ENCODE measurements at places on chromosomes 2 and 18.

- DNase-seq, result no peak
Measured at GRCh38 chr2:102922321-102922720, 160.5 kb downstream of the TMEM182 start.

DNA sequence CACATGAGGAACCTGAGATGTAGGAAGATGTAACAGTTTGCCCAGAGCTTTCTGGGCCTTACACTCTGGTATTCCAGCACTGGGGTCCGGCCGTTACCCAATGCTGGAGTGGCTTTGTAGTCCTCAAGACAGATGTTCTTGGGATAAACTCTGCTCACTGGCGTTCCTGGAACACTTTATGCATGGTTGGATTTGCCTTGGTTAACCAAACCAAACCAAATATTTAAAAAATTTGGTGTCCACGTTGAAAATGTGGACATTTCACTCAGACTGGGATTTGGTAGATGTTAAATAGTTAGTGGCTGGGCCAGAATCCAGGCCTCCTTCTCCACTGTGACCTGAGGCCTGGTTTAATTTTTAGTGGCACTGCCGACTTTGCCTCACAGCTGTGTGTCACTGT lies 81.5 kb downstream of the ACOXL start:
- DNase-seq, result no peak

DNA sequence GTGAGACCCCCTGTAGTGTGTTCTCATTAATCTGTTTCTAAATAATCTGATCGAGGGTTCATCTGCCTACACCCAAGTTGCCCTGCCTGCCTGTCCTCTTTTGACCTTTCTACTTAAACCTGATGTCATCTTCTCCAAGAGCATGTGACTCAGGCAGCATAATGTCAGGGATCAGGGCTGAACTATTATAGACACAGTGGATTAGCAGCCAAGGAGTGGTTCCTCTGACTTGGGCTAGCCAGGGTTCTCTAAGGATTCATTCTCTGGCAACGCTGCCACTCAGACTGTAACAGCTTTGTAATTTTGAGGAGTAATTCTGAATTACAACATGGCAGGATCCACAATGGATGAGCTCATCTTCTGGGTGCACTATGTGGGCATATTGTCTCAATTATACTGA lies 124.0 kb downstream of the MDH1 start:
- DNase-seq, result no peak

- DNase-seq, result no peak
Measured at GRCh38 chr18:42392416-42392815, 437.4 kb downstream of the PIK3C3 start.

DNA sequence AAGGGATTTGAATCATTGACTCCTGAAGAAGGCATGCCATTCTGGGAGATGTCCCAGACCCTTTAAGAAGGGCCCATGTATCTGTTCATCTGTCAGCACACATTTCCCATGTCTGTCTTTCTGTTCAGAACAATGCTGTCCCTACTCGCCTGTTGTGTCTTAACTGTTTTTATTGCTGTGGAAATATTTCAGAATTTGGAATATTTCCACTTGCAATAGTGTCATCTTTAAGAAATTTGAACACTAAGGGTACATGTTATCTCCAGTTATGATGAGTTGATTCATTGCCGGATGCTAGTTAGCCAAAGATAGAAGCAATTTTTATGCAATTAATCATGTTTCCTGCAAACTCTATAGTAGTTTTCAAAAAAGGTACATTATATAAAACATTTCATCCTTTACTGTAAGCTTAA lies 36.9 kb upstream of the NT5C1B start:
- no peak for DNase-seq

DNA sequence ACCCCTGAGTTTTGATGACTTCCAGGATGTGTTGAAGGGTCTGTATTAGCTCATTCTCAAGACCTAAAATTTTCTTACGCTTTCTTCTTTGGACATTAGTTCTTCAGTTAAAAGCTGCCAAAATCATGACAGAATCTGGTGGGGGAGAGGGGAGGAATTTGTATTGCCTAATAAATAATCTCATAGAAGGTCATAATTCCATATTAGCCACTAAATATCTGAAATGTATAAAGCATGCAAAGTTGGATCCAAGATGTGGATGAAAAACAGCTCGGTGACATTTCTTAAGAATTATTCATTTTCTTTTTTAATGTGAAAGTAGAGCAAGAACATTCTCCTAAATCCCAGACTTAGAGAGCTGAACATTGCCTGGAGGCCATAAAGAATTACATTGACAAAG lies 120.1 kb downstream of the MMADHC start:
- no peak for DNase-seq

DNA sequence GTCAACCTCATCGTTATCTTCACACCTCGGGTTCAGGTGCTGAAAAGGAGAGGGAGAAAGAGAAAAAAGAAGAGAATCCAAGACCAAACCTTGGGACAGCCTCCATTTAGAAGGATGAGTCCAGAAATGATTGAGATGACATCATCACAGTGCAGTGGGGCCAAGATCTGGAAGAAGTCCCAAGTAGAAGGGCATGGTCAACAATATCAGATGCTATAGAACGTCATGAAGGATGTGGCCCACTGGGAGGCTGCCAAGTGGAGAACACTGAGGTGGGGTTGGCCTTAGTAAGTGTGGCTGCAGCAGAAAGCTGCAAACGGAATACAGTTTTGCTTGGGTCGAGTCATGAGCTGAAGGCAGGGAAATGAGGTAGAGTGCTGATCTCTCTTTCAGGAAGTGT lies 91.1 kb upstream of the FZD7 start:
- no peak for DNase-seq

DNA sequence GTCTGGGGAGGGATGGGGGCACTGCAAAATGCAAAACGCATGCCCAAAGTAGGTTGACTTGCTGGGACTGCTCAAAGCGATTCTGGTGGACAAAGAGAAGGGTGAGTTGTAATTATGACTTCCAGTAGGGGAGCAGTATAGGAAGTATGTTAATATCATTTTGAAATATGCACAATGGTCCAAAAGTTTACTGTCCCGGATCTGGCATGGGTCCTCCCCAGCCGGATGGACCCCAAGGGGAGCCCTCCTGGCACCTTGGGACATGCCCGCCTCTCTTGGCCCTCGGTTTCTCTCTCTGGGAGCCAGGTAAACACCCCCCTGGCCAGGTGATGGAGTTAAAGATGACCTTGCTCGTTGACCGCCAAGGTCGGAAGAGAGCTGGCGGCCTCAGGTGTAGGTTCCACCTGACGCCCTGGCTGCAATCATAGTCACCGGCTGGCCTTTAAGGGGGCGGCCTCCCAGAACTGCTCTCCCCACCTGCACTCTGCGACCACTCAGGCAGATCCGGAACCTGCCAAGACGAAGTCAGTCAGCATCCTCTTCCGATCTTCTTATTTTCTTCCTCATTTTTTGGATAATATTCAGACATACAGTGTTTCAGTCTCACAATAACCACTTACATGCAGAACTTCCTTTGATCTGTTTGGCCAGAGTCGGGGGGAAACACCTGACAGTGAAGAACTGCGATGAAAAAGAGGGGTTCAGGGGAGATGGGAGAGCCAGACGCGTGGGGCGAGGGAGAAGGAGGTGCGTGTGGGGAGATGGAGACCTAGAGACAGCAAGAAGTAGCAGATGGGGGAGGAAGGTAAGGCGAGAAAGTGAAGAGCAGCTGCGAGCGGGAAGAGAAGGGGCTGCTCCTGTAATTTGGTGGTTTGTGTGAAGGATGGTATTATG lies 148.3 kb downstream of the MEIS1 start:
- DNase-seq, result no peak

GRCh38 chr18:3626929-3627458 lies 177.0 kb downstream of the TGIF1 start:
- DNase-seq, result no peak

DNA sequence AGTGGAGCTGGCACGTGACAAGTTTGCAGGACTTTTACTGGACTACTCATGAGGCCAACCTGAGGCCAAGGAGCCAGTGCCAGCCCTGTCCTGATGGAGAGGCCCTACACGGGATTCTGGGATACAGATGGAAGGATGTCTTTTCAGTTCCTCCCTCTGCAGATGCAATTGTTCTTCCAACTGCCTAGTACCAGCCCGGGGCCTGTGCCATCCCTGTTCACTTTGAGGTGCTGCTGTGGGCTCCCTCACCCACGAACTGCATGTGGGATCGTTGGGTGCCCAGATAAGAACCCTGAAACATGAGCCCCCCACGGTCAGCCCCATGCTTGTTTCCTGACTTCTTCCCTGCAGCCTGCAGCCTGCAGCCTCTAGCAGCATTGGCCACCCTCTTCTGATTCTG lies 25.3 kb upstream of the LAPTM4A start:
- no peak for DNase-seq

GRCh38 chr18:26547646-26548414 lies 523 bp downstream of the KCTD1 start:
- DNase-seq, result no peak

DNA sequence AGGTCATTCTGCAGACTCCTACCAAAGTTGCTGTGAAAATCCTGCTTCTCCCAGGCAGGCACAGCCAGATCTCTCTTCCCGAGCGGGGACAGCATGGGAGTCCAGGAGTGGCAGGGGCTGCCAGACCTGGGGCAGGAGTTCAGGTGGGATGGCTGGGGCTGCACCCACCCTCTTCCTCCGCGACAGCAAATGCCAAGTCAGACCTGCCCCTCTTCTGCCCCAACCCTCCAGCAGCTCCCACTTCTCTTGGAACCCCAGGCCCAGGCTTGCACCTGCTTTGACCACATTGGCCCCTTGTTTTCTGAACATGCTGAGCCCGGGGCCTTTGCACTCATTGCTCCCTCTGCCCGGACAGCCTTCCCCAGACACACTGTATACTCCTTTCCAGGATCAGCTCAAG lies 288.2 kb upstream of the HS6ST1 start:
- no peak for DNase-seq

DNA sequence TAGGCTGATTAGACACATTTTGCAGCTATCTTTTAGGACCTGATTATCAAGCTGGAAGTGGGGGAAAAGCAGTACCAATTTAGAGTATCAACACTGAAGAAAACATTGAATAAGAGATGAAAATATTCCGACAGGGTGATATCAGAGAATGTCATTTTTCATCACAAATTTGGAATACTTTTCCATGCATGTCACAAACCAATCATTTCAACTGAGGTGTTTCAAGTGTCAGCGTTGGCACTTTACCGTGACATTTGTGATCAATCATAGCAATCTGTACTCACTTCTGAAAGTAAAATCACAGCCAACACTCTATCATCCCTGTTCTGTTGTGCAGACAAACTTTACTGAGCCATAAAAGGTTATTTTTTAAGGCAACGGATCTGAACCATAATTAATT lies 75.4 kb downstream of the PDE1A start:
- DNase-seq, result no peak

DNA sequence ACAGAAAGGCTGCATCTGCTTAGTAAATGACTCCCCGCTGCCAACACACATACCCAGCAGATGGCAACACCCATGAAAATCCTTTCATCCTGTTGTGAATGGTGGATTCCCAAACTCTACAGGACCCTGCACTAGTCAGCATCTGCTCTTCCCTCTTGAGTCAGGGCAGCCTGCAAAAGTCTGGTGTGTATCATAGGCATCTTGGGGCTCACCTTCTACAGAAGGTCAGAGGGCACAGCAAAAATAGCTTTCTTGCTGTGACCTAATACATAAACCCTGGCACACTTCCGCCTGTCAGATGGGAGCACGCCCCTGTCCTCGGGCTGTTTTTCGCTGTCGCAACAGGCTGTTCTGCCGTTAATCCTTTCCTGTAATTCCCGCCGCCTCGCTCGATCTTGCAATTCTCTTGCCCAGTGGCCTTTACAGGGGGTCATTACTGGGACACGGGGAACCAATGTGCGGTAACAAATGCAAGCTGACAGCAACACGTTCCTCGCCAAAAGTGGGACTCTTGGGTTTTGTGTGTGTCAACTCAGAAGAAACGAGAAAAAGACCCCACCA lies 19.9 kb upstream of the SCYGR1 start:
- DNase-seq, result no peak

- no peak for DNase-seq
Measured at GRCh38 chr2:237774811-237775553, 23.6 kb upstream of the RBM44 start.

GRCh38 chr2:223092667-223093066 lies 40.7 kb downstream of the KCNE4 start:
- DNase-seq, result no peak

DNA sequence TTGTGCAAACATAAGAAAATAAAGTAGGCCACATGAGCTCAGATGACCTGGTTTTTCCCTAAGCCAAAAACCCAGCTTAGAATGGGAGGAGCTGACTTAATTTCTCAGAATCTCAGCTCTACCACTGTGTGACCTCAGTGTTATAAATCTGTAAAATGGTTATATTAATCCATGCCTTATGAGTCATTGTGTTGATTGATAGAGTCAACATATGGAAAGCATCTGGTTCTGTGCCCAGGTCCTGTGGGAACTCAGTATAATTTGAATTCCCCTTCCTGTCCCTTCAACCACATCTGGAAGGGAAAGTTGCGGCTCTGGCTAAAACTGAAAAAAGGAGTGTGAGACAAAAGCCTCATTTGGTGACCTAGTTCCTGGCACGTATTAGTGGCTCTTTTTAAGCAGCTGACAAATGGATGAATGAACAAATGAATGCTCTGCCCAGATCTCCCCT lies 25.7 kb downstream of the TMEM177 start:
- no peak for DNase-seq

- no peak for DNase-seq
Measured at GRCh38 chr2:95007031-95007609, 18.4 kb upstream of the MAL start.

- DNase-seq, result no peak
Measured at GRCh38 chr18:65527879-65528633, 222.8 kb upstream of the CDH7 start.

GRCh38 chr18:56999823-57000222 lies 147.1 kb upstream of the BOD1L2 start:
- DNase-seq, result no peak

DNA sequence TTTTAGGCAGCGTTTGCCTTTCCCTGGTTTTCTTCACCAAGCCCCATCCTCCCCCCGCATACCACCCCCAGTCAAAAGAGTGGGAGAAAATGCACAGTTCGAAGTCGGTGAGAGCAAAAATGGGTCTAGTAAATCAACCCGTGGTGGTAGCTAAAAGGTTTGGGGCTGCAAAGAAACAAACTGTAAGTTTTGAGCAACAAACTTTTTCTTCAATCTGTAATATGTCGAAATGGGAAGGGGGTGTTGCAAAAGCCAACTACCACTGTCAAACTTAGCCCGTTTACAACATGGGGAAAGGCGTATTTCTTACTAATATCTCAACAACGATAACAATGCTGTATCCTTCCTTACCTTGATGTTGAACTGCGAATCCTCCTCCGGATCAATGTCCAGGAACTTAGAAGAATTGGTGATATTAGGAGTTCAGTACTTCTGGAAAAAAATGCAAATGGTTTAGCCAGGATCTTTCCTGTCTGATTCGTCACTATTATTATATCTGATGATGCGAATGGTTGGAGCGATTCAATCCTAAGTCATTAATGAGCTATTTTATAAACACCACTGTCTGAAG lies 2.4 kb upstream of the SATB2 start:
- DNase-seq, result no peak
